ENCODE measurements at places on chromosomes 16 and 17. TPM values are rescaled to one million over a fixed set of nuclear protein-coding genes. Genes with fewer than 3 reads are reported as not detected.
A peak's percentile ranks its signal among the peaks of the same experiment; 100 is the strongest.

- DNase-seq, result no peak
Observed at GRCh38 chr16:59356709-59357108, 622.6 kb upstream of the GOT2 start.

- DNase-seq, result no peak
Observed at GRCh38 chr17:28747801-28748750, 4.3 kb downstream of the TRAF4 start.

GRCh38 chr17:34542700-34543336 is 36.6 kb upstream of the TMEM132E start:
- peak; percentile 1 for DNase-seq

GRCh38 chr16:74726716-74727115 is 26.1 kb upstream of the MLKL start:
- peak; percentile 51 for DNase-seq

DNA sequence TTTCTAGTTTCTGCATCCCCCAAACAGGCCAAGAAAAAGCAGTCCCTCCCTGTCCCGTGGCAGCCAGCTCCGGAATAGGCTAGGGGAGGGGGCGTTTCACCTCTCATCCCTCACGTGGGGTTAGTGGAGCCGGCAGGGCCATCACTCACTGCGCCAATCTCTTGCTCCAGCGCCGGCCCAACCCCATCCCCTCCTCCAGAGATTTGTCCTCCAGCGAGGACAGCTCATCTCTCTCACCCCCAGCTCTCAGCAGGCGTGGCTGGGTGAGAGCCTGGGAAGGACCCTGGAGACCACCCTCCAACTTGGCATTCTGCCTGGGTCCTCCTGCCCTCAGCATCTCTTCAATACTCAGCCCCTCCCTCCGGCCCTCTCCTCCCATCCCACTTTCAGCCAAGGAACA is 74.1 kb downstream of the TMEM132E start:
- no peak for DNase-seq

- DNase-seq, result no peak
Observed at GRCh38 chr17:17565471-17566339, 25.8 kb downstream of the PEMT start.

GRCh38 chr16:4266372-4266771 is 6.5 kb downstream of the TFAP4 start:
- DNase-seq, result peak; percentile 27

- DNase-seq, result no peak
Observed at GRCh38 chr17:47252766-47253512, 688 bp upstream of the ITGB3 start.

DNA sequence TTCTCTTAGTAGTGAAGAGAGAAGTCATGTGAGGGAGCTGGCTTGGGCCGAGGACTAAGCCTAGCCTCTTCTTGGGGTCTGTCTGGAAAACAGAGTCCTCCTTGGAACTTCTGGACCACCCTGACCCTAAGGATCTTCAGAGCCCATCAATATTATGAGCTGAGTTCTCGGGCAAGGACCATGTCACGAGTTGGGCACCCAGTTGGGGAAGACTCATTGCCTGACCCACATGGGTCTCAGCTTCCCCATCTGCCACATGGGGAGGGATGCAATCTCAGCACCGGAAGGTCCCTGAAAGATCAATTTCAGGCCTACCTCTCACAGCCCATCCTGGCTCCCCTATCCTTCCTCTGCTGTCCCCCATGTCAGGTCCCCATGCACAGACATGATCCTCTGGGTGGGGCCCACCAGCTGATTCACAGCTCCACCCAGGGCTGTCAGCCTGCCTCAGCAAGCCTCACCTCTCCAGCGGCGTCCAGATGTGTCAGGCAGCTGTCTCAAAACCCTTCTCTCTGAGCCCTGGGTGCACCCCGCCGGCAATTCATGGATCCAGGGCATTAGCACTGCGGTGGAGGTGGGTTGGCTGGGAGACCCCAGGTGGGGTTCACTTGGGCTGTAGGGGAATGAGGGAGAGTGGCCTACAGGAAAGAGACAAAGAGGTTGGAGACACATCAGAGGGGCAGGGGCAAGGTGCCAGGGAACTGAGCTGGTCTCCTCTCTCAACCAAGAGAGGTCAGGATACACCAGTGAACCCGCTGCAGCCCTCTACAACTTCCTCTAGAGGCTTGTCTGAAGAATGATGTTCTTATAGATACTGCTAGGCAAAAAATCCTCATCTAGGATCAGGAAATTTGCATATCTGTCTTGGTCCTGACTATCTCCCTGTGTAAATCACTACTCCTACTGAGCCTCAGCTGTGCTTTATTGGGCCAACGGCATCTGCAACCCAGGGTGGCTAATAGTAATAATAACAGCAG is 1.8 kb downstream of the NLRP1 start:
- no peak for DNase-seq

DNA sequence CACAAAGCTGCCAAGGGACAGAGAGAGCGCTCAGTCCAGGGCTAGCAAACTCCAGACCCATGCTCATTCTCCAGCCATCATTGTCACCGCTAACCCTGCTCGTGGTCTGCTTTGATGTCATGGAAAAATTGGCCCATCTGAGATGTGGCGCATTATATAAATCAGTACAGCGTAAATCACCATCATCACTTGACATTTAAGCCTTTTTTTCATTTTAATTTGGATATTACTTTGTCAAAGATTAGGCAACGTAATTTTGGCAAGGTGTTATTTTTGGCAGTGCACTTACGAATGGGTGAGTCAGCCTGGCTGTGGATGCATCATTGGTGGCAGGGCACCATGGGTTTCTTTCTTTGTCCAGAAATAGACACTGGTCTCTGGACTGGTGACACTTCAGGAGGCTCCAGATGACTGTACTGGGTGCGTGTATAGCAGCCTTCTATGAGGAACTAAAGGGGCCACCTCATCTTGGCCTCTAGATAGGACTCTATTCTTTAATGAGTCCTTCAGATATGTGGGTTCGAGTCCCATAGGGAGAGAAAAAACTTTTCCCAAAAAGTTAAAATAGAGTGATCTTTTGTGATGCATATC is 166.3 kb downstream of the MSI2 start:
- peak; percentile 93 for DNase-seq

GRCh38 chr17:700504-701094 is 14.0 kb downstream of the VPS53 start:
- peak; percentile 50 for DNase-seq

The PGS1 gene
- 25.7 TPM for total RNA-seq

The BCL6B gene
- total RNA-seq, result not detected

The TXNDC17 gene
- 146 TPM for total RNA-seq

The BIRC5 gene
- total RNA-seq, result 24.6 TPM

The DPEP3 gene
- not detected for total RNA-seq

The AP1G1 gene
- total RNA-seq, result 100 TPM

The MMP25 gene
- total RNA-seq, result 0.26 TPM
